ENCODE measurements at places on chromosomes 16 and 17.

GRCh38 chr17:32161506-32162365 lies 19.4 kb downstream of the RHOT1 start:
- no peak for DNase-seq
- no peaks in the 10 kb centered on the region for H3K27me3 ChIP-seq
- H3K4me3 ChIP-seq, result no peak overlapping the region
- H3K4me1 ChIP-seq, result no peaks in the 10 kb centered on the region
- H3K27ac ChIP-seq, result no peak overlapping the region

DNA sequence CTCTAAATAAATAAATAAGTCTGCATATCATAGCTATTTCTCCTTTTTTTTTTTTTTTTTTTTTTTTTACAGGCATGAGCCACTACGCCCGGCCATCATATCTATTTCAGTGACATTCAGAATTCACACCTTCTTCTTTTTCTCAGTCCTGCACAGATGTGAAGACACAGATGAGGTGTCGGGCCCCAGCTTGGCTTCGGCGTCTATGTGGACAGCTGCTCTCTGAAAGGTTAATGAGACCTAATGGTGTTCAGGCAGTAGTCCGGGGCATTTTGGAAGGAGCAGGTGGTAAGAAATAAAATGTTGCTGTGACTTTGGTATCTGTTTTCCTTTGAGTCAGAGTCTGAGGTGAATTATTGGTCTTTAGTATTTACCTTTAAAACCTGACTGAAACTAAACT lies 23.6 kb downstream of the TANGO6 start:
- H3K27ac ChIP-seq, result no peak overlapping the region
- H3K4me1 ChIP-seq, result no peaks in the 10 kb centered on the region
- DNase-seq, result no peak
- no peaks in the 10 kb centered on the region for H3K27me3 ChIP-seq
- H3K4me3 ChIP-seq, result no peak overlapping the region
- H3K36me3 ChIP-seq, result no peaks in the 10 kb centered on the region

GRCh38 chr17:31211352-31212012 lies 85.6 kb downstream of the OMG start:
- no peaks in the 10 kb centered on the region for H3K4me1 ChIP-seq
- no peak for DNase-seq
- H3K27me3 ChIP-seq, result no peaks in the 10 kb centered on the region
- H3K36me3 ChIP-seq, result peaks cover 7% of the 10 kb centered on the region
- no peak overlapping the region for H3K27ac ChIP-seq
- no peak overlapping the region for H3K4me3 ChIP-seq

GRCh38 chr16:85812811-85813700 lies 13.6 kb downstream of the COX4I1 start:
- H3K4me1 ChIP-seq, result no peaks in the 10 kb centered on the region
- no peak overlapping the region for H3K27ac ChIP-seq
- no peaks in the 10 kb centered on the region for H3K36me3 ChIP-seq
- H3K27me3 ChIP-seq, result no peaks in the 10 kb centered on the region

- no peak for DNase-seq
- no peaks in the 10 kb centered on the region for H3K36me3 ChIP-seq
- H3K27me3 ChIP-seq, result no peaks in the 10 kb centered on the region
- H3K27ac ChIP-seq, result 0 out of 2 replicates have a peak overlapping the region, but pooled peaks have one; percentile 23
These were observed 12.4 kb downstream of the HDAC5 start for GRCh38 chr17:44110823-44111633.

- no peak for DNase-seq
- H3K4me1 ChIP-seq, result peaks cover 32% of the 10 kb centered on the region
These were observed 2.3 kb downstream of the LRRC3C start for GRCh38 chr17:39929646-39930407.
